ENCODE measurements at places on chromosomes 5 and 9.

- DNase-seq = no peak
Measured at GRCh38 chr9:32801530-32801929, 18.2 kb downstream of the TMEM215 start.

GRCh38 chr5:88691945-88692868, 190.8 kb downstream of the MEF2C start:
- no peak for DNase-seq

DNA sequence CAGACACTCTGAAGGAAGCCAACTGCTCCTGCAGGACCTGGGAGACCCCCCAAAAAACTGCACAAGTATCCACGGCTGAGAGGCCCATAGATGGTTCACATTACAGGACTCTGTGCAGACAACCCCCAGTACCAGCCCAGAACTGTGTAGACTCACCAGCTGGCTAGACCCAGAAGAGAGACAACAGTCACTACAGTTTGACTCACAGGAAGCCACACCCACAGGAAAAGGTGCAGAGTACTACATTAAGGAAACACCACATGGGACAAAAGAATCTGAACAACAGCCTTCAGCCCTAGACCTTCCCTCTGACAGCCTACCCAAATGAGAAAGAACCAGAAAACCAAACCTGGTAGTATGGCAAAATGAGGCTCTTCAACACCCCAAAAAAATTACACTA, 281.2 kb upstream of the RGMB start:
- no peak for DNase-seq

DNA sequence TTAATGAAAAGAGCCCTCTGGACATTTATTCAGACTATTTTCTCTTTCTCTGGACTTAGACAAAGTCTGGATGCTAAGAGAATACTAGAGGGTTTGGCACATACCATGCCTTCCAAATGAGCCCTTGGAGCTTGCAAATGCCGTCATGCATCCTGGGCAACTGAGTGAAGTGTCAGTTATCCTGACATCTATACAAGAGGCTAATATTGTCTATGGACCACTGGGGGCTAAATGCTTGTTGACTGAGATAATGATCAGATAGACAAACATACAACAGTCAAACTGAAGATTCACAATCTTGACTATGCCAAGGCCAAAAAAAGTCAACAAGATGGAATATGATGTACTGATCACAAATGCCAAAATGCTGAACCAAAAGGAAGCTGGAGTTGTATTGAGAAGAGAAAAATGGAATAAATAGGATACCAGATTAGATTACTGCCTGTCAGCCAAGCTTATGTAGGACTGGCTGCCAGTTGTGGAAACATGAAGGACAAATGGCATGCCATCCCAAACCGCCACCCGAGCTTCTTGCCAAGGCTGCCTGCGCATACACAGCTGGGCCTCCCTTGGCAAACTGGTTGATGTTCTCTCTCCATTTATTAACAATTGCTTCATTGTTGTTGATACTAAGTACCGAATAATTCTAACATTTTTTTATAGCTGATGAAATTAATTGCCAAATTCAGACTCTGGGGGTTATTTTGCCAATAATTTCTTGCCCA, 240.1 kb upstream of the GRAMD2B start:
- no peak for DNase-seq

GRCh38 chr5:74632947-74633356, 7.6 kb downstream of the ENC1 start:
- DNase-seq = no peak

GRCh38 chr5:177304392-177305119, 957 bp downstream of the PRELID1 start:
- no peak for DNase-seq

DNA sequence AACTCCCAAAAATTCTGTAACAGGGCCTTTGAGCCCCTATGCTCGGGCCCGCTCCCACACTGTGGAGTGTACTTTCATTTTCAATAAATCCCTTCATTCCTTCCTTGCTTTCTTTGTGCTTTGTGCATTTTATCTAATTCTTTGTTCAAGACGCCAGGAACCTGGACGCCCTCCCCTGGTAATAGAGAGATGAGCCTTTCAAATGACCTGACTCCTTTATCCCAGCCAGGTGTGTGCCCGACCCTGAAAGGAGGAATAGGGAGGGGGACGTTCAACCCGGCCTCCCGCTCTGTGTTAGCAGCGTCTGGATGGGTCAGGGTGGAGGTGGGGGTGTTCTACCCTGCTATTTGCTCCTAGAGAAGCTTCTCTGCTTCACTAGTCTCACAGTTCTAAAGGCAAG, 53.9 kb downstream of the FXN start:
- no peak for DNase-seq

DNA sequence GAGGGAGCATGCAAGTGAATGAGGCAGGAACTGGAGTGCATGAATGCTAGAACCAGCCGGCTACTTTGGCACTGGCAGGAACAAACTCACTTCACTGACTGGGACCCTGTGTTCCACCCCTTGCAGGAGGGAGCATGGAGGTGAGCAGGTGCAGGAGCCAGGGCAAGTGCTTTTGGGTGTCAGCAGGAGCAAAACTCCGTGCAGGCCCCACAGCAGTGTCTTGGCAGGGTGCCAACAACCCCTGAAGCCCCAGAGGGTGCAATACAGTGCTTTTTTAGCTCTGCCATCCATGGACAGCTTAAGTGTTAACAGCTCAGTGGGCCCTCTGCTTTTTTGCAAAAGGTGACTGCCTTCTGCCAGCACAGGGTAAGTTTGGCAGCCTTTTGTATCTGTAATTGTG, 245.8 kb upstream of the PCSK5 start:
- no peak for DNase-seq

GRCh38 chr5:134584662-134585061, 48.0 kb downstream of the SAR1B start:
- no peak for DNase-seq

DNA sequence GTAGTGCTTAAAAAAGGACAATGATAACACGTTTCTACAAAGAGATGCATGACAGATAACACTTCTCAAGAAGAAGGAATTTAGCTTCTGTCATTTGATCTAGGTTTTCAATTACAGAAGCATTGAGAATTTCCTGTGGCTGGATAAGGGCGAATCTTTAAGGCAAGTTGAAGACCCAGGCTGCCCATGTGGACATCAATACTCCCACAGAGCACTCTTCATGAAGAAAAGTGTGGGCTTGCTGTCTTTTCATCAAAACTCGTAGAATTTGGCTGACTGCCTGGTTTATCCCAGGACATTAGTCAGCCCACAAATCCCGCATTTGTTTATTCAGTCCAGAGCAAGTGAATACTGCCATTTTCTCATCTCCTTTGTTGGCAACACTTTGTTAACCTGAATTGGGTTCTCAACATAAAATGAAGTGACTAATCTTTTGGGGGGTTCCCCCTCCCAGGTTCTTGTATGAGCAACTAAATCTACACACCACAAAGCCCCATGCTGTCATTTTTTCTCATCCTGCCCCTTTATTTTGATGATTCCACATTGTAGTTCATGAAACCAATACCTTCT, 43.4 kb upstream of the CDKN2B start:
- DNase-seq = peak; percentile 1

DNA sequence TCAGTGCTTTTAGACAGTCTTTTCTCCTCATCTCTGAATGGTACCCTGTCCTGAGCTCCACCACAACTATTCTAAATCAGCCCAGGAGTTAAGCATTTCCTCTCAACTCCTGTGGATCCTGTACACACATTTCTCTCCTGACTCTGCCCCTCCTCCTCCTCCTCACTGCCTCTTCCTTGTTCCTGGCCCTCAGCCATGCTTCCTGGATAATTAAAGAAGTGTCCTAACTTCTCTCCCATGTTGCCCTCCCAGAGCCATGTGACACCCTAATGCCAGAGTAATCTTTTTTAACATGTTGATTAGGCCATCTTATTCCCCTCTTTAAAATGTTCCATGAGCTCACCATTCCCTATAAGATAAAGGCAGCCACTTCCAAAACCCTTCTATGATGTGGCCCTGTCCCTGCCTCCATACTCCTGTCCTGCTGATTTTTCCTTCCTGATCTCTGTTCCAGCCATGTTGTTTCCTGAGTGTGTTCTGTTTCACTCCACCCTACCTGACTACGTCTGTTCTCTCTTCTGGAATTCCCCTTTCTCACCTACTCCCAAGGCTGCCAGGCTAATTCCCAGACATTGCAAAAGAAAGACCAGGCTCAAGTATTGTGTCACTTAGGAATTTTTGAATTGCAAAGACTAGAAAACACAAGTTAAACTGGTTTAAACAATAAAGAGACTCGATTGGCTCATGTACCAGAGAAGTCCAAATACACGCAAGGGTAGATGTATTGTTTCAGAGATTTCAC, 295.2 kb downstream of the MAST4 start:
- DNase-seq = no peak

DNA sequence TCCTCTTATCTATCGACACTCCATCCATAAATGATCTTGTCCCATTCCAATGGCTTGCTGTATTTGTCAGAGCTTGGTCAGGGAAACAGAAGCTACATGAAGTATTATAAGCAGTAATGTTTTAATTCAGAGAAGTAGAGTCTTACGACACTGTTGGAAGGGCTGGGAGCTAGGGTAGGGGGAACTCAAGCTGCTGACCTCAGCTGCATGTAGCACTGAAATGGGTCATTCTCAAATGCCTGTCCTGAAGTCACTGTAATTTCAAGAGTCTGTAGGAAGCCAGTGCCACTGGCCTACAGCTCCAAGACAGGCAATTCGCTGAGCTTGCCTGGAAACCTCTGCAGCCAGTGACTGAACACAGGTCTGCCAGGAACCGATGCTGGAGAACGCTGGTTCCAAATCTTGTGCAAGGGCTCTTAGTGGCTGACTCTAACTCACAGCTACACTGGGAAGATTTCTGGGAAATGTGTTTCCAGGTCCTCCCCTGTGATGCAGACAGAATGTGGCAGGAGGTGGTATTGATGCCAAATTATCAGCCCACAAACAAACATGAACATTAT, 532.4 kb downstream of the CCDC171 start:
- no peak for DNase-seq

DNA sequence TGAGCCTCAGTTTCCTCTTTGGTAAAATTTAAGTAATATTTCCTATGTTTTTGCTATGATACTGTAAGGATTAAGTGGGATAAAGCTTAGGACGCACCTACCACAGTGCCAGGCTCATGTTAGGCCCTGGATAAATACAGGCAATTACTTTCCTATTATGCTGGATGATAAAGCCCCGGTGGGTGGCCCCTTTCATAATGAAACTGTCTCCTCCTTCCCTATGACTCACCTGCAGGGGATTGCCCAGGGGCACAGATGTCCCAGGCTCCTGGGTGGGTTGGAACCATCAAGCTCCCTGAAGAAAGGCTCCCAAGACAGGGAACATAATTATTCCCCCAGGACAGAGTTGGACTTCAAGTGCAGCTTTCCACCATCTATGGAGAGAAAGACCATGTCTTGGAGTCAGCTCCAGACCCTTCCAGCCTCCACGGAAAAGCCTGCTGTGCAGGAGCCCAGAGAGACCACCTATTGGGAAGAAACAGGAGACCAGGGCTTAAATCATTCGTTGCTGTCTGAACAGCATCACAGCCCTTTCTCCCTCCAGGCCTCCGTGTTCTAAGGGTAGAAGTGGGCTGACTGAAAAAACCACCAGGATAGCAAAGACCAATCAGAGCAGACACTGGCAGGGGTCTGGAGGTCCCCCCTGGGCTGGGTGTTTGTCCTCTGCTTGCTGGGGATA, 43.2 kb upstream of the FOXE1 start:
- DNase-seq = no peak

- no peak for DNase-seq
Measured at GRCh38 chr5:59245198-59245597, 648.3 kb downstream of the PDE4D start.

GRCh38 chr5:74384851-74385250, 255.7 kb downstream of the ENC1 start:
- no peak for DNase-seq

DNA sequence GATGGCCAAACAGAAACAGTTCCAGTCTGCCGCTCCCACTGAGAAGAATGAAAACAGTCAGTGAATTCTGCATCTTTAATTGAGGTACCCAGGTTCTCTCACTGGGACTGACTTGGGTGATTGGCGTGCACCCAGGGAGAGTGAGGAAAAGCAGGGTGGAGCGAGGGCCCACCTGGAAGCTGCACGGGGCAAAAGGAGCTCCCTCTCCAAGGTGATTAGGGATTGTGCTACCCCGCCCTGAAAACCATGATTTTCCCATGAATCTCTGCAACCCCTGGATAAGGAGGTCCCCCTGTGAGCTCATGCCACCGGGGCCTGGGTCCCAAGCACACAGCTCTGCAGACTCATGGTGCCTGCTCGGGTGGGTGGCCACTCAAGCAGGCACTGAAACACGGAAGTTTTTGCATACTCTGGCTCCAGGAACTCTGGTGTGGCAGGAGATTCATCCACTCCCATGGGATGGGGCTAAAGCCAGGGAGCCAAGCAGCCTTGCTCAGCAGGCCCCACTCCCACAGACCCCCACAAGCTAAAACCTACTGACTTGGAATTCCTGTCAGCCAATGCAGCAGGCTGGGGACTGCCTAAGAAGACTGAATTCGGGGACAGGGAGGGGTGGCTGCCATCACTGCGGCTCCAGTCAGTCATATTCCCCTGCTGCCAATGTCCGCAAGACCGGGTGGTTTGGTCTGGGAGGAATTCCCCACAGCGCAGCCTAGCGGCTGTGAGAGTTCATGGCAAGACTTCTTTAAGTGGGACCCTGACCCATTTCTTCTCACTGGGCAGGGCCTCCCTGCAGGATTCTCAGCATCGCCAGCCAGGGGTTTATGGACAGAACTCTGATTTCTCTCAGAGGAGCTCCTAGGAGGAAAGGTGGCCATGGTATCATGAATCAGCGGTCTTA, 652.2 kb upstream of the RGMB start:
- DNase-seq = no peak
